A549 treated with ZK216348 at 1 μM for 4 hours (cell line): ENCODE measurements at places on chromosomes 7 and 10. TPM values are rescaled to one million over a fixed set of nuclear protein-coding genes. Genes with fewer than 3 reads are reported as not detected.

CHN2 gene
- total RNA-seq: 0.32 TPM in 1 of 5 replicates, not detected in the others

NODAL gene
- total RNA-seq: not detected in 5 replicates

SPOCK2 gene
- total RNA-seq: 0.29 to 0.82 TPM (median 0.45 TPM) in 5 replicates

NAT16 gene
- 0.13 to 0.29 TPM (median 0.22 TPM) in 5 replicates for total RNA-seq

ACTA2 gene
- total RNA-seq: 14.5 to 24.1 TPM (median 17.5 TPM) in 5 replicates

TEX36 gene
- total RNA-seq: not detected in 5 replicates

CFAP69 gene
- 1.3 to 3.1 TPM (median 2.2 TPM) in 5 replicates for total RNA-seq

ZNF503 gene
- total RNA-seq: 6.1 to 11.9 TPM (median 11.2 TPM) in 5 replicates

ARF5 gene
- 151 to 172 TPM (median 163 TPM) in 5 replicates for total RNA-seq

VSIR gene
- 19.2 to 36.7 TPM (median 33.4 TPM) in 5 replicates for total RNA-seq

TAS2R4 gene
- 0.11 to 0.20 TPM (median 0.18 TPM) in 5 replicates for total RNA-seq

TRIM50 gene
- total RNA-seq: not detected in 5 replicates
